ENCODE measurements at places on chromosomes 6 and 20. TPM values are rescaled to one million over a fixed set of nuclear protein-coding genes. Genes with fewer than 3 reads are reported as not detected.
A peak's percentile ranks its signal among the peaks of the same experiment; 100 is the strongest.

The CST5 gene
- total RNA-seq: not detected

The FARS2 gene
- total RNA-seq: 15.5 TPM

The SNAP91 gene
- total RNA-seq: not detected

The ENPP5 gene
- 2.0 TPM for total RNA-seq

The ATP6V1G2 gene
- total RNA-seq: 5.5 TPM

DNA sequence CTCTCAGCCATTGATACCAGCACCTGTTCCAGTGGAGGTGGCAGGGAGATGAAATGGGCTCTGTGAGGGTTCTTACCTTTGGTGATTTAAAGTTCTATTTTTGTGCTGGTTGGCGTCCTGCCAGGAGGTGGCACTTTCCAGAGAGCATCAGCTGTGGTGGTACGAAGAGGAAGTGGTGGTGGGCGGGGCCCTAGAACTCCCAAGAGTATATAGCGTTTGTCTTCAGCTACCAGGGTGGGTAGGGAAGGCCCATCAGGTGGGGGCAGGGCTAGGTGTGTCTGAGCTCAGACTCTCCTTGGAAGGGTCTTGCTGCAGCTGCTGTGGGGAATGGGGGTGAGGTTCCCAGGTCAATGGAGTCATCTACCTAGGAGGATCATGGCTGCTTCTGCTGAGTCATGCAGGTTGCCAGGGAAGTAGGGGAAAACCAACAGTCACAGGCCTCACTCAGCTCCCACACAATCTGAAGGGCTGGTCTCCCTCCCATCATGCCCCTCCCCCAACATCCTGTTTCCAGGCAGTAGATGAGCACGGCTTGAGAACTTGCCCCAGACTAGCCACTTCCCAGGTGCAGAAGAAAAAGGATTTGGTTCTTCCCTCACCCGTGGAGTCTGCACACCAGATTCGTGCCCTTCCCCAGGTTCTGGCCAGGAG is 46.6 kb downstream of the MOXD1 start:
- DNase-seq: peak; percentile 46

- no peak for DNase-seq
Measured at GRCh38 chr6:43996618-43997344, 130.5 kb downstream of the MRPL14 start.

DNA sequence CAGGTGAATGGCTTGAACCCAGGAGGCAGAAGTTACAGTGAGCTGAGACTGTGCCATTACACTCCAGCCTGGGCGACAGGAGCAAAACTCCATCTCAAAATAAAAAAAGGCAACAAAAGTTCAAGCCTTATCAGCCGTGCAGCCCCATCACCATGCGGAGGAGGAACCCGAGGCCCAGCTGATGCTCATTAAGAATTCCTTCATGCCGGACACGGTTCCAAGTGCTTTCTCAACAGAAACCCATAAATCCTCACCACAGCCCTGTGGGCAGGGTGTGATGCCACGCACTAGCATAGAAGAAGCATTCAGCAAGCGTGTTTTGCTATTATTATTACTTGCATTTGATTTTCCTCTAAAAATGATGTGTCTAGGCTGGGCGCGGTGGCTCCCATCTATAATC is 56.3 kb downstream of the PREX1 start:
- DNase-seq: no peak

- DNase-seq: peak; percentile 70
Measured at GRCh38 chr6:31734821-31735406, 1.4 kb downstream of the CLIC1 start.

All from activated naive CD8-positive, alpha-beta T cell treated with anti-CD3 and anti-CD28 coated beads, Interleukin-2, amount 10 ng/mL, durations not matched to agents 7 days and 5 days (primary cell).